ENCODE measurements at places on chromosomes 6 and 20. TPM values are rescaled to one million over a fixed set of nuclear protein-coding genes. Genes with fewer than 3 reads are reported as not detected.

Gene TCF15
- 0.18 TPM for total RNA-seq

Gene OR2H2
- total RNA-seq, result not detected

Gene TAAR9
- total RNA-seq, result not detected

Gene EYS
- total RNA-seq, result not detected

Gene ALDH8A1
- total RNA-seq, result not detected

Gene LY6G6D
- not detected for total RNA-seq

Gene ZC2HC1B
- total RNA-seq, result not detected

- DNase-seq, result no peak
Measured at GRCh38 chr20:45775411-45775810, 16.3 kb downstream of the WFDC3 start.

- DNase-seq, result no peak
Measured at GRCh38 chr6:195861-196360, 96.4 kb upstream of the DUSP22 start.

DNA sequence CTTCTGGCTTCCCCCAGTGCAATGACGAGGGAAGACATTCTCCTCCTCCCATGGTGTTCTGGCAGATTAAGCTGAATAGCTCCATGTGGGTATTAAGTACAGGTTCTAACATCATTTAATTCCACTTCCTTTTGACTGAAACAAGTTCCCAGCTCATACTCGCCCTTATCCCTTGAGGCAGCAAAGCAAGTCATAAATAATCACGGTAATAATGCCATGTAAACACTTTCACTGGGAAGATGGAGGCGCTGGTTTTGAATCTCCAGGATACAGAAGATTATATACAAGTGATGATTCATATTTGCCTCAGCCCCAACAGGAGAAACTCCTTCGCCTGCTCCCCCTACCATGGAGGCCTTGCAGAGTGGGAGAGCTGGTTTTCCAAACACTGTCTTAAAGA lies 141.3 kb downstream of the PXDC1 start:
- DNase-seq, result peak; percentile 62

DNA sequence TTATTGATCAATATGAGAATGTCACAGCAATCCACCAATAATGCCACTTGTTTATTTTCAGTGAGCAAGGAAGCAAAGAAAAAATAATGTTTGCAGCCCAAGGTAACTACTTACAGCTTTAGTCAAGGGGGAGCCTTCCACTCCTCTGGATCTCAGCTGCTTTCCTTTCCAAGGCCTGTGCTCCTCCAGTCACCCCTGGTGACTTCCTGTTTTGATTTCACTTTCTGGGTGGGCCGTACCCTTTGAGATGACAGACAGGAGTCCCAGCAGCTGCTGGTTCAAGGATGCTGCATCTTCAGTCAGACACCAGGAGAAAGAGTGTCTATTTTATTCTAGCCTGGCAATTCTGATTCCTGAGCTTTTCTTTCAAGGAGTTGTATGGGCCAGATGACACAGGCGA lies 5.6 kb upstream of the VNN2 start:
- peak; percentile 26 for DNase-seq

DNA sequence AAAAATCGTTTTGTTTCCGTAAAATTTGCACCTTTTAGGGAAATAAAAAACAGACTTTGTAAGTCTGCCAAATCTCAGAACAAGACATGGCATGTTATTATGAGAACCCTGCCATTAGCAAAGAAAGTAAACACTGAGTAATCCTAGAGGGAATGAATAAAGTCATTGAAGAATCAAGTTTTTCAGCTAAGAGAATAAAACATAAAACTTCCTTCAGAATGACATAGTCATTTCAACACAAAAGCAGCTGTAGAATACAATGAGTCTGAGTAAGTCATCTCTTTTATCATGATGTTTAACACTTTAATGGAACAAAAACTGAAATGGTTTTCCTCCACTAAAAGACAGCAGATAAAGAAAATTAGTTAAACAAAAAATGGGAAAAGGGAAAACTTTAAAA lies 10.3 kb upstream of the DST start:
- DNase-seq, result peak; percentile 38

DNA sequence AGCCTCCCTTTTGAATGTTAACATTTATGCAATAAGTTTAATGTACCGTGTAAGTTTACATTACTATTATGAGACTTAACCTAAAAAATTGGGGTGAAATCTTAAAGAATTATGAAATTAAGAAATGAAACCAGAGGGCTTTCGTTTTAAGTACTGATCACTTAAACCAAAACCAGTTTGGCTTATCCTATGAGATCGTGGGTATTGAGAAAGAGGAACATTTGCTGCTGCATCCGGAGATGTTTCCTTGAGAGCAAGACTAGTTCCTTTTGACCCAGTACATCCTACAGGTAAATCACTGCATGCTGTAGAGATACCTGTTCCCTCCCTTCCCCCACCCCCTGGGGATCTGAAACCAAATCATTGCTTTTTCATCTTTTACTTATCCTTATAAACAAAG lies 201.3 kb downstream of the ESR1 start:
- DNase-seq, result no peak

- no peak for DNase-seq
Measured at GRCh38 chr6:145529582-145529981, 205.7 kb downstream of the EPM2A start.

DNA sequence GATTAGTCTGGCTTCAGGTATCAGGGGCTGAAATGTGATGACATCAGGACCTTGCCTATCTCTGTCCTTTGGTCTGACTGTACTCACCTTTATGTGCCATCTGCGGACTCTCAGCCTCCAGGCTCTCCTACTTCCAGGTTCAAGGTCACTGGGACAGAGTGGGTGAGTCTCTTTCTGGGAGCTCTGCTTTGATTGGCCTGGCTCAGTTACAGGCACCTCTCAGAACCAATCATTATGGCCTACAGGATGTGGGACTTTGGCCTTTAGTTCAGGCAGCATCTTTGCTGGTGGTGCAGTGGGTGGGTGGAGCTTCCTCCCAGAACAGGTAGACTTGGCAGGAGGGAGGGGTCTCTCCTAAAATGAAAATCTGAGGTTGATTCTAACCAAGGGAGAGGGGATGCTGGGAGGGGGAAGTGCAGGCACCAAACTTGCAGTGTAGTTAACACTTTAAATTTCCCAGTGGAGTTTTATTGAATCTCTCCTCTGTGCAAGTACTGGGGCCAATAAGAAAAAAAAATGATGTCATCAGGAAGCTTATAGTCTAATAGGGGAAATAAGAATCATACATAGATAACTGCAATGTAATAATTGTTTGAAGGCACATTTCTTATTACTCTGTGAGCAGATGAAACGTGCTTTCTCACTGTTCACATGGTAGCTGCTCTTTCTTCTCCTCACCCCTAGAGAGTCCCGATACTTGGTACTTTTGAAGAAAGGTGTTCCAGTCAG lies 53.4 kb downstream of the SLC24A3 start:
- no peak for DNase-seq

DNA sequence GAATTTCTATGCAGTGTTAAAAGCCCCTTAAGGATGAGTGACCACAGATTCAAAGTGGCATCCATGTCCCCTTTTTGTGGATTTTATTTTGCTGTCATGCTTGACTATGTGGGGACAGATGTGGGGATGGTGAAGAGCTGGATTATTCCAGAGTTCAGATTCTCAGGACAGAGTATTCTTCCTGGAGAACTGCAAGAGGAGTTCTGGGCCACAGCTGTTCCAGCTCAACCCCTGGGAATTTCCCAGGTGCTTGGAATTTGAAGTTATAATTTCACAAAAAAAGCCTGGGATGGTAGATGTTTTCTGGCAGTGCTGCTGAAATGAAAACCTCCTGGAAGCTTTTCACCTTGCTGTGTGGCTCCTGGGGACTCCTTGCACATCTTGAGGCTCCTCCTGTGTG lies 671.8 kb upstream of the MARCKS start:
- DNase-seq, result no peak

GRCh38 chr6:98787435-98787834 lies 46.9 kb upstream of the POU3F2 start:
- no peak for DNase-seq

GRCh38 chr20:64130271-64130670 lies 22.9 kb upstream of the NPBWR2 start:
- no peak for DNase-seq

DNA sequence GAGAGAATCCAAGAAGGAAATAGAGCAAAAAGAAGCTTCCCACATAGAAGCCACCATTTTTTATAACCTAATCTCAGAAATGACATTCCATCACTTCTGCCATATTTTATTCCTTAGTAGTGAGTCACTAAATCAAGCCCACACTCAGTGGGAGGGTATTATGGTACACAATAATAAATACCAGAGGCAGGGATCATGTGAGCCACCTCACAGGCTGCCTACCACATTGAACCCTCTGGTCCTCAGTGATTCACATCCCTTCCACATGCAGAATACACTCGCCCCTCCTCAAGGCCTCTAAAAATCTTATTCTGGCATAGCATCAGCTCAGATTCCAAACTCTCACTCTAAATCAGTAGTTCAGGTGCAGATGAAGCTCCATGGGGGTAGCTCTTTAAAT lies 49.4 kb downstream of the TMC2 start:
- DNase-seq, result peak; percentile 82

DNA sequence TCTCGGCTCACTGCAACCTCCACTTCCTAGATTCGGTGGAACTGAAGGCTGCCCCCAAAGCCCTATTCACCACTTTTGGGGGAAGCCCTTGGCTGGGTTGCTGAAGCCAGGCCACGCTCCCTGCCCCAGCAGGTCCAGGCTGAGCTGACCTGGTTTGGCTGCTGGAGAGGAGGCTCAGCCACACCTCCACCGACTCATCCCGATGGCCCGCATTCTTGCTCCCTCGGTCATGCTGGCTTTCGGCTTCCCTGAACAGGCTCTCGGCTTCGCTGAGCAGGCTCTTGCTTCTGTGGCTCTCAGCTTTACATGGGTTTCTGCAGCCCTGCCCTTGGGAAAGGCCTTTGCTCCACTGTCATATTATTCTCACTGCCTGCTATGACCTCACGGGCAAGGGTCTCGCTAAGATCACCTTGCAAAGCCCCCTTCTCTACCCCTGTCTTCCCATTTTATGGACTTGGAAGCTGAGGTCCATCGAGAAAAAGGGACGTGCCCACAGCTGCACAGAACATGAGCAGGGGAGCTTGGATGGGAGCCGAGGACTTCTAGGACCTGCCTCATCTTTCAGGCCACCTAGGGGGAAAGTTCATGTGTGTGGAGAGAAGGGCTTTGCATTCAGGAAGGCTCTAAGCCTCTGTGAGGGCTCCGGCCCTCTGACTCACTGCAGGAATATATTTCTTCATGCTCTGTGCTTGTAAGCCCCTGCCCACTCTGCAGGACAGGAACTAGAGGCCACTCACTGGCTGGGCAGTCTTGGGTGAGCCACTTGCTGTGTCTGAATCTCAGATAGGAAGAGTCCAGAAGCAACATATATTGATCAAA lies 15.6 kb downstream of the ARHGAP40 start:
- DNase-seq, result peak; percentile 50

- peak; percentile 81 for DNase-seq
Measured at GRCh38 chr6:56890683-56891429, 64.1 kb upstream of the BEND6 start.

GRCh38 chr20:6851136-6851535 lies 83.7 kb downstream of the BMP2 start:
- no peak for DNase-seq

DNA sequence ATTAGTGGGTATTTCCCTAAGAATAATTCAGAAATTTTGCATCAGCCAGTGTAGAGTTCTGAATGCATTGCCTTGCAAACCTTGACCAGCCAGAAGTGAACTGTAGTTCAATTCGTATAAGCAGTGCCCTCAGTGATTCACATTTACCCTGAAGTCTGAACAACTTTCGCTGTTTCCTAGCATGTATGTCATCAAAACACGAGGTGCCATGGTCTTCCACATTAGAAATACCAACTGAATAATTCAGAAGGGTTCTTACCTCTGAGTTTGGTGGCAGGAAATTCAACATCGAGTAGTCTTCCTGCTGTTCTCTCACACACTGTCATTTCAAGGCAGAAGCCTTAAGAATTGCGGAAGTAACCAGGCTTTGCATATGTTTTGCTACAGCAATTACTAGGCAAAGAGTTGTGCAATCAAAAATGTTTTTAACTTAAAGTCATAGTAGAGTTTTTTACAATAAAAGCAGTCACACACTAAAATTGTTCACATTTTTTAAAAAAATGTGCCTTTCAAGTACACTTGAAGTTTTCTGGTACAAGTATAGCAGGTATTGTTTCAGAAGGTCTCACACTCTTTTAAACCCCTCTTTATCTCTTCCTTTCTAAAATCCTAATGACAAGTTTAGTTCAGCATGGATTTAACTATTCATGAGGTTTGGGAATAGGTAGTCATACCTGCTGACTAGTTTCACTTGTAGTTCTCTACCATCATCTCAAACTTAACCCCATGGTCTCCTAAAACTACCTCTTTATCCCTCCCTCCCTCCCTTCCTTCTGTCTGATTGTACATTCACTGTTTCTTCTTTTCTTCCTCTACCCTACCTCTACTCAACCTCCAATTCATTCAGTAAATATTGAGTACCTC lies 118.3 kb downstream of the STXBP5 start:
- no peak for DNase-seq

DNA sequence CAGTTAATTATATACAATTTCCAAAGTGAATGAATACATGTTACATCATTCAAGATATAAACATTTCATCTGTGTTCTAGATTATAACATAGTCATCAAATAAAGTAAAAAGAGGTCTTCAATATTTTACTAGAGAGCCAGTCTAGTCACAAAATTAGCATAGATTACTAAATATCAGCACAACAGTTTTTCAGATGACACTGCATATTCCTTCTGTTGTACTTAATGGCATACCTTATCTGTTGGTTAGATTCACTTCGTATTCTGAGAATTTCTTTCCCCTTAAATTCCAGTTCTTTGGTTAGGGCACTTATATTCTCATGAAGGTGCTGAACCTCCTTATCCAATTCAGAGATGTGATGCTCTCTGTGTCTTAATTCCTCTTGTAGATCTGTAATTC lies 39.8 kb upstream of the MCM9 start:
- no peak for DNase-seq

- no peak for DNase-seq
Measured at GRCh38 chr6:20599302-20600051, 65.2 kb downstream of the CDKAL1 start.

- peak; percentile 28 for DNase-seq
Measured at GRCh38 chr6:16049168-16049567, 79.7 kb upstream of the MYLIP start.

GRCh38 chr6:122718616-122719015 lies 60.9 kb upstream of the FABP7 start:
- DNase-seq, result no peak

DNA sequence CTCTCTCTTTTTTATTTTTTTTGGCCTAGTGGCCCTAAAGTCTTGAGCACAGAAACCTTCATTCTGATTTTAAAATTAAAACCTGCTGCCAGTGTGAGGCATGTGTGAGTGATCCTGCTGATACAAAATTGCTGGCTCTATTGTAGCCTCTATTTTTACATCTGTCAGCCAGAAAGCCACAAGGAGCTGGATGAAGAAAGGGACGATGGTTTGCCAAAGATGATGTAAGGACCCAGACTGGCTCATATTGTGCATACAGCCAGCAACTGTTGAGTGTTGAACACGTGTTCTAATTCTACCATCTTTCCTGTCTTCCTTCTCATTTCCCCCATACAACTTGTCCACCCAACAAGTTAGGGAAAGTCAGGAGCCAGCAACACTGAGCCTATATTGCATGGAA lies 40.8 kb upstream of the ATXN1 start:
- DNase-seq, result peak; percentile 17

Measured in Daoy (cell line).